Foreskin melanocyte (primary cell): ENCODE measurements at places on chromosomes 12 and 14.
A peak's percentile ranks its signal among the peaks of the same experiment; 100 is the strongest.

GRCh38 chr12:90360300-90360699 is 594.7 kb downstream of the CCER1 start:
- no peak for DNase-seq

GRCh38 chr14:99717682-99718013 is 33.5 kb downstream of the CYP46A1 start:
- DNase-seq, result no peak

GRCh38 chr12:78081590-78082314 is 251.1 kb downstream of the NAV3 start:
- DNase-seq, result no peak

- no peak for DNase-seq
Observed at GRCh38 chr14:31530136-31530535, 31.1 kb upstream of the NUBPL start.

DNA sequence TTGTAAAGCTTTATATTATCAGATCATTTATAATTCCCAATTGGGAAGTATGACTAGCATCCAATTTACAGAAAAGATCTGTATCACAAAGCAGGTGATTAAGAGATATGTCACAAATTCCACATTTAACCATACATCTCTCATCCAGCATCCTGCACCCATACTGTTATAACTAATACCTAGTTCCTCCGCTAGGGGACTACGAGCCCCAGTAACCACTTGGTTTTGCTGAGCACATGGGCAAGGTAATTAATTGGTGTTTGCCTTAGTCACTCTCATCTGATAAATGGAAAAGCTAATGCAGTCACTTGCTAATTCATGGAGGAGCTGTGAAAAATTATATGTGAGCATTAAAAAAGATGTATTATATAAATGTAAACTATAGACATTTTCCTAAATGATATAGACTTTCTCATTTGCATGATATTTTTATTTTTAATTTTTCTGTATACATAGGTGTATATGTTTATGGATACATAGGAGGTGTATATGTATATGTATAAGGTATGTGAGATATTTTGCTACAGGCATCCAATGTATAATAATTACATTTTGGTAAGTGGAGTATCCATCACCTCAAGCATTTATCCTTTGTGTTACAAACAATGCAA is 1031.8 kb downstream of the GALC start:
- DNase-seq, result no peak

DNA sequence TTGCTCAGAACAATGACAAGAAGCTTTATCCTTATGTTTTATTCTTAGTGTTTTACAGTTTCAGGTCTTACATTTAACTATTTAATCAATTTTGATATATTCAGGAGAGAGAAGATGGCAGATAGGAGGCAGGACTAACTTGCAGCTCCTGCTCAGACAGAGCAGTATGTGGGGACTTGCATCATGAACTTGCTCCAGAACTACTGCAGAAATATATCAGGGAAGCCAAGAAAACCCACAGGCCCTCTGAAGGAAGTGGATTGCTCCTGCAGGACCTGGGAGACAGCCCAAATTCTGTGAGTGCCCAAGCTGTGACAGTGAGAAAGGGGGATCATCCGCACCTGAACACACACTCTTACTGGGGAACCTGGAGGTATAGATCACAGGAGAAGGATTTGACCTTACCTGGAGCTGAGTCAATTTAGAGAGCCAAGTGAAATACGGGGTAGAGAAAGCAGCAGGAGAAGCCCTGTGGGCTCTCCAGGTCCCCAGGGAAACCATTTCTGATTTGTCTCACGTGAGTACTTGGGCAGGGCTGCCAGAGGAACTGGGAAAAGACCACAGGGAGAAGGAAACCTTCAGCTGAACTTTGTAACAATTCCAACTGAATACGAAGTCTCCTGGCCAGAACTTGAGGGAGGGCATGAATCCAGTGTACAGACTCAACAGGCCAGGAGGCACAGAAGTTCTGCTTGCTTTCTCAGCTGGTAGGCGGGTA is 28.9 kb upstream of the TSPAN8 start:
- DNase-seq, result no peak

DNA sequence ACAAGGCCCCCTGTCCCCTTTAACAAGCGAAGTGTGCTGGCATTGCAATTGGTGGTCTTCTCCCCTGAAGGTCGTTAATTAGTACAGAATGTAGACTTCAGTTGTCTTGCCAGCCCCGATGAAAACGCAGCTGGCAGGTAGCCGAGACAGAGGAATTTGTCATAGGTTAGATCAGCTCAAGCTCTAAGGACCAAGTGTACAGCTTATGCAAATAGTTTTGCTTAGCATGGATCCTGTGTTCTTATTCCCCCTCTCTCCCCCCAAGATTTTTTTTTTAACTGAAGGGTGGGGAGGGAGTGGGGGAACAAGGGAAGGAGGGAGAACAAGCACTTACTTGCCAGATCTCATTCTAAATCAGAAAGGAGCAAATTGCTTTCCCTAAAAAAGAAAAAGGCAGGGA is 58.6 kb upstream of the PARP11 start:
- no peak for DNase-seq

GRCh38 chr14:34554540-34555250 is 15.2 kb upstream of the EAPP start:
- no peak for DNase-seq

DNA sequence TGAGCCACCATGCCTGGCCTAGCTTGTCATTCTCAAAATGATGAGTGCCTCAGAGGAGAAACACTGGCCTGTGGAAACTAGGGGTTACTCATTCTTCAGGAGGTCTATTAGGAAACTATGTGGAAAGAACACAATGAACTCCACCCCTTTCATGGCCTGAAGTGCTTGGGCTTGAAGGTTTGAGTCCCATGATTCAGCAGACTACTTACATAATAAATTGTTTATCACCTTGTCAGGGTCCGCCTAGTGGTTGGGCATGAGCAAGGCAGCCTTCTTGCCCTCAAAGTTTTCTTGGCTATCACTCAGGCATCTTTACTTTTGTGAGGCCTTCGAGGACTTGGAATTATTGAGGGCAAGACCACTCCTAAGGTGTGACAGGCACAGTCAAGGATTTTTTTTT is 251.2 kb downstream of the ACSS3 start:
- no peak for DNase-seq

GRCh38 chr12:51025338-51025835 is 797 bp downstream of the SLC11A2 start:
- no peak for DNase-seq

- DNase-seq, result peak; percentile 70
Observed at GRCh38 chr12:49945394-49946080, 5.0 kb upstream of the AQP2 start.

DNA sequence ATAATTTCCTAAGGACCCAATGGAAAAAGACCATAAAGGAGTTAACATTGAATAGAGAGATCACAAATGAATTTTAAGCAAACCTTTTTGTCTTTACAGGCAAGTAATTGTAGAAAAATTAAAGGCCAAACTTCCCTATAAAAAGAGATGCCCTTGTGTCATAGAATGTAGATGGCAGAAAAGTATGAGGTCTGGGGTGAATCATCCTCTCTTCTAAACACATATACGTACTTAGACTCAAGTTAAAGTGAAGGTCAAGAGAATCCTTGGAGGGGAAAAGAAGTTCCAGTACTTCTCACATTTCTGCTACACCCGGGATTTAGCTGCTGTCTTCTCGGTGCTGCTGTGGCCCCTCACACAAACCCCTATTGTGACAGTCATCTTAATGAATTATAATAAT is 116.2 kb upstream of the ARID2 start:
- no peak for DNase-seq

GRCh38 chr14:79144896-79145295 is 974.7 kb downstream of the NRXN3 start:
- DNase-seq, result no peak

- DNase-seq, result no peak
Observed at GRCh38 chr14:48140804-48141203, 465.4 kb upstream of the MDGA2 start.

- DNase-seq, result no peak
Observed at GRCh38 chr14:57574617-57575288, 81.1 kb upstream of the CCDC198 start.

DNA sequence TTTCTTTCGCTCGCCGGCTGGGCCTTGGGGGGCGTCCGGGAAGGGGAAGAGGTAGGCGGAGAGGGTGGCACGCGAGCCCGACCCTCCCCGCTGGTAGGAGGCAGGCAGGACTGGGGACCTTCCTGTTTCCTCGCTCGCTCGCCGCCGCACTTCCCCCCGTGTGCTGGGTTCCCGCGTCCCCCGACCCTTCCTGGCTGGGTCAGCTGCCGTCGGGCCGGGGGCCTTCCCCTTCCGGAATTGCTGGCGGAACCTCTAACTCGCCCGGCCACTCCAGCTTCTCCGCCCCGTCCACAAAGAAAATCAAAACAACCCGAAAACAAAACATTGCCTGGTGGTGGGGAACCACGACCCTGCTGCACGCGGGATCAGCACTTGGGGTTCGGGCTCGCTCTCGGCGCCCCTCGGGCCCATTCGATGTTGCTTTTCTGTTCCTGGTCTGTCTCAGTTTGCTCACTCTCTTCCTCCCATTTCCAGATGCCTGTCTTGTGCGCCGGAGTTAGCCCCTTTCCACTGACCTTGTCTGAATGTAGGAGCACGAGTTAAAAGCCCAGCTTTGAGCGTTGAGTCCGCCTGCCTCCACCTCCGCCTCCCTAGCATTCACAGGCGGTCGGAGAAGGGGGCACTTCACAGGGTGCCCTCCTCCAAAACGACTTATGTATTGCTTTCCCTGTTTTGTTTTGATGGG is 581 bp downstream of the PAPOLA start:
- DNase-seq, result peak; percentile 31

- no peak for DNase-seq
Observed at GRCh38 chr14:25953532-25954139, 644.2 kb downstream of the NOVA1 start.

GRCh38 chr14:70357557-70357956 is 1.9 kb downstream of the COX16 start:
- DNase-seq, result no peak

GRCh38 chr12:46430340-46430948 is 57.9 kb upstream of the SLC38A2 start:
- no peak for DNase-seq

DNA sequence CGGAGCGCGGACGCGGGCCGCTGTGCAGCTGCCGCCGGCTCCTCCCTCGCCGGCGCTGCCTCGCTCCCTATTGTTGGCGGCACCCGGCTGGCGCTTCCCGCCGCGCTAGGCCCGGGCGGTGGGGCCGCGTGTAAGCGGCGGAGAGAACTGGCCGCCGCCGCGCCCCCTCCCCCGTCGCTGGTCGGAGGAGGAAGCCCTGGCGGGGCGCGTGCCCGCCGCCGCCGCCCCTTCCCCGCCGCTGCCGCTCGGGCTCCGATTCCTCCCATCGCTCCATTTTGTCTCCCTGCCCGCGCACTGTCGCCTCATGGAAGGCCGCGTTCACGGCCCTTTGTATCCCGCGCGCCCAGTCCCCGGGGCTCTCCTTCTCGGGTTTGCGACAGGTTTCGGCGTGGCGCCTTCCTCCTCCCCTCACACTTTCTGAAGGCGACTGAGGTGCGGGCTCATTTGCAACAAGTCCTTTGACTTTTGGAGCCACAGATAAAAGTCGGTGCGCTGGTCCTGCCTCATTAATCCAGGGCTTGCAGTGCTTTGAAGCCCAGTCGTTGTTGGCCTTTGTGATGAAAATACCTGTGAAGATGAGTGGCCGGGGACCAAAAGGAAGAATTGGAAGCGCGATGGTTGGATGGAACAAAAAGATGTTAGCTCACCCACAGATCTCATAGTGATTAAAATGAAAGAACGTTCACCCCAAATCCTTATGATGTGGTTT is 707 bp downstream of the CPSF6 start:
- DNase-seq, result no peak

DNA sequence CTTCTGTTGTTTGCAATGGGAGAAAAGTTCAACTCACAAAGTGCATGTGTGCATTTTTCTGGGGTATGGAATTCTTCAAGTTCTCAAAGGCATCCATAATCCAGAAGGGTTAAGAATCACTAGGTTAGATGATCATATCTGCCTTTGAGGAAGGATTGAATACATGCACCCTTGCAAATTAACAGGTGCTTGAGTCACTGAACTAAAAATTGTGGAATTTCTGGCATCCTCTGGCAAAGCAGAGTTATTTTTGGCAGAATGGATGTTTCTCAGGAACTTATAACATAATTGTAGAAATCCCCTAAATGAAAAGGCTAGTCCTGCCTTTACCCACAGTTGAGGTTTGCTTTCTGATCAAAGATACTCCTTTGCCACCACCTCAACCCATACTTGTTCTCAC is 136.5 kb upstream of the DYRK2 start:
- no peak for DNase-seq

DNA sequence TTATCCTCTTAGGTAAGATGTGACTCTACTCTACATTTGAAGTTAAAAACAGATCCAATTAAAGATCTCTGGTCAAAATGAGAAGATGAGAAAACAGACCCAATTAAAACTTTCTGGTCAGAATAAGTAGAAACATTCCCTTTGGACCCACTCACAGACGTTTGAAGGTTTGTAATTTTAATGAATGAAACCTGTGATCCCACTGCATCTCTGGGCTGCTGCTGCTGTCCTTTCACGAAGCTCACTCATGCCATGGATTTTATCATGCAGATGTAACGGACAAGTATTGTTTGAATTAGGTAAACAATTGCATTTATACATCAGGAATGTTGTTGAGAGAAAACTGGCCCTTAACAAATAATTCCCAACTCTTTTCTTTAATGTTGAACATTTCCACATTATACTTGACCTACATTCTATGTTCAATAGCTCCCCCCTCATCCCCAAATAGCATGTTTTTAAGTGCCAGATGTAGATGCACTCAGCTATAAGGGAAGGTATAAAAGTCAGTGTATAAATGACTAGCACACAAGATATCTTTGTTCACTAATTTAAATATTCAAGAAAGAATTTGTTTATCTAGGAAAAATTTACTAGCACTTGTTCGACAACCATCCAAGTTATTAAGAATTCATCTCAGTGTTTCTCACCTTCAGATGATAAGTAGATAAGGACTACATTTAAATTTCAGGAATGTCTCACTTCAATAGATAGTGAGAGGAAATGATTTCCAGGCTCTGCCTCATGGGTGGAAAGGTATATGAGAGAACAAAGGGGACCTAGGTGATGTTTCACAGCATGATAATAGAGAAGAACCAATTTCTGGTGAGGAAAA is 202.3 kb upstream of the LMNTD1 start:
- no peak for DNase-seq

DNA sequence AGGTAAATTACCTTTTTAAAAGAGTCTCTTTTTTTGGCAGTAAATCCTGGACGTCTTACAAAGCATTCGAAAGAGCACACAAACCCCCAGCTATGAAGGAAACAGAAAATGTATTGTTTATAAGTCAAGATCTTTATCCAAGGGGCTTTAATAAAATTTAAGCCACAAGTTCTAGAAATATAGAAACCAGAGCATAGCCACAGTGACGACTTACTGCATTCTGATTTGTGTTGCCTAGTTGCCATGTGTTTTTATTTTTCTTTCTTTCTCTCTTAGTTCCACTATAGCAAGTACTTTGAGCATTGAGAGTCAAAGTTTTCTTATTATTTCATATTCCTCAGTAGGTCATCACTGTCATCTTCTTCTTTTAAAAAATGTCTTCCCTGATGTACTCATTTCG is 47.8 kb upstream of the TBPL2 start:
- no peak for DNase-seq

DNA sequence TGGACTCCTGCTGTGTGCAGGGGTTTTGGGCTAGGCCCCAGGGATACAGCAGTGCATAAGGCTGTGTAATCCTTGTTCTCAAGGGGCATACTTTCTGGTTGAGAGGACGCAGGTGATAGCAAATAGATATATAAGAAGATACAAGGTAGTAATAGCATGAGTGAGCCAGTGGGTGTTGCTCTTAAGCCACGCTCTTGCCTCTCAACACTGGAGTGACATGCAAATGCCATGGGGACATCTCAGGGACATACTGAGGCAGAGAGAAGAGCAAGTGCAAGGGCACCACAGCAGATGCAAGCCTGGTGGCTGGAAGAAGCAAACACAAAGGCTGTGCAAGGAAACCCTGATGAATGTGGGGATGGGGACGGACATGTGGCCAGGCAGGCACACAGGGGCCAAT is 223.3 kb downstream of the CHST11 start:
- no peak for DNase-seq
